Stimulated activated CD4-positive, alpha-beta T cell treated with anti-CD3 and anti-CD28 coated beads, Interleukin-1b, Interleukin-23, amount 100 ng/mL, for 1 hour (primary cell): ENCODE measurements at places on chromosomes 2 and 18.

- DNase-seq, result no peak
These were observed 27.9 kb downstream of the RAB27B start for GRCh38 chr18:54856105-54856646.

- DNase-seq, result no peak
These were observed 50.5 kb downstream of the KCTD1 start for GRCh38 chr18:26497866-26498265.

DNA sequence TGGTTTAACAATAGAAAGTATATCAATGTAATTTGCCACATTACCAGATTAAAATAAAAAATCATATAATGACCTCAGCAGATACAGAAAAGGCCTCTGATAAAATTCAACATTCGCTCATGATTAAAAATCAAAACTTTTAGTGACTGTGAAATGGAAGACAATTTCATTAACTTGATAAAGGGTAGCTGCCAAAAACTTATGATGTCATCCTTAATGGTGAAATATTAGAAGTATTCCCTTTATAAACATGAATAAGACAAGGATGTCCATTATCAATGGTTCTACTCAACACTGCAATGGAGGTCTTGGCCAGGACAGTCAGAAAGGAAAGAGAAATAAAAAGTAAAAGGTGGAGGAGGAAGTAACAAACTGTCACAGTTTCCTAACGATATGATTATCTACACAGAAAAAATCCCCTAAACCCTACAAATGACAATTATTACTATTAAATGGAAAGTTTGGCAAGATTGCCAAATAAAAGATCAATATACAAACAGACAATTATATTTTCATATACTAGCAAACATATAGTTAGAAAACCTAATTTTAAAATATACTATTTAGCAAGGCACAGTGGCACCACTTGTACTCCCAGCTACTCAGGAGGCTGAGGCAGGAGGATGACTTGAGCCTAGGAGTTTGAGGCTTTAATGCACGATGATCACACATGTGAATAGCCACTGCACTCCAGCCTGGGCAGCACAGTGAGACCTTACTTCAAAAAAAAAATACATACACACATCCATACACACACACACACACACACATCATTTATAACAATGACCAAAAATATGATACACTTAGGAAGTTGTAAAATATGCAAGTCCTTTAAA lies 12.8 kb downstream of the METTL8 start:
- DNase-seq, result no peak

DNA sequence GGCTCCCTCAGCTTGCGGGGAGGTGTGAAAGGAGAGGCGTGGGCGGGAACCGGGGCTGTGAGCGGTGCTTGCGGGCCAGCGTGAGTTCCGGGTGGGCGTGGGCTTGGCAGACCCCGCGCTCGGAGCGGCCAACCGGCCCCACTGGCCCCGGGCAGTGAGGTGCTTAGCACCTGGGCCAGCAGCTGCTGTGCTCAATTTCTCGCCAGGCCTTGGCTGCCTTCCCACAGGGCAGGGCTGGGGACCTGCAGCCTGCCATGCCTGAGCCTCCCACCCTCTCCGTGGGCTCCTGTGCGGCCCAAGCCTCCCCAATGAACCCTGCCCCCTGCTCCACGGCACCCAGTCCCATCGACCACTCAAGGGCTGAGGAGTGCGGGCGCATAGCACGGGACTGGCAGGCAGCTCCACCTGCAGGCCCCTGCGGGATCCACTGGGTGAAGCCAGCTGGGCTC lies 48.2 kb downstream of the RNF138 start:
- no peak for DNase-seq

- no peak for DNase-seq
These were observed 10.5 kb downstream of the PCARE start for GRCh38 chr2:29063646-29064345.

- no peak for DNase-seq
These were observed 2.6 kb downstream of the SEC11C start for GRCh38 chr18:59142274-59142673.

DNA sequence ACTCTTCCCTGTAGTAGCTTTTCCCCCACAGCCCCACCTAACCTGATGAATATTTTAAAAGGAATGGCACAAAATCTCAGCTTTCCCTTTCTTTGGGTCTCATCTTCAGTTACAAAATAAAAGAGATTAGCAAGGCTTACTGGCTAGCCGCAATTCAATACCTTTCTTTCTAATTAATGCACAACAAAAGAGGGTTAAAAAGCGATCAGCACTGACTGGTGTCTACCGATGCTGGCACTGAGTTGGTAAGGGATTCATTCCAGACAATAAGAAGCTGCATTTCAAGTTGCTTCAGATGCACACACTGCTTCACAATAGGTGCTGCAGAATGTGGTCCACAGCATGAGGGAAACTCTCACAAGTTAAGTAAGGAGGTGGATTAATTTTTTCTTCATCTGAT lies 41.9 kb downstream of the HDHD2 start:
- DNase-seq, result no peak

- no peak for DNase-seq
These were observed 130.3 kb upstream of the SATB2 start for GRCh38 chr2:199588054-199588453.

DNA sequence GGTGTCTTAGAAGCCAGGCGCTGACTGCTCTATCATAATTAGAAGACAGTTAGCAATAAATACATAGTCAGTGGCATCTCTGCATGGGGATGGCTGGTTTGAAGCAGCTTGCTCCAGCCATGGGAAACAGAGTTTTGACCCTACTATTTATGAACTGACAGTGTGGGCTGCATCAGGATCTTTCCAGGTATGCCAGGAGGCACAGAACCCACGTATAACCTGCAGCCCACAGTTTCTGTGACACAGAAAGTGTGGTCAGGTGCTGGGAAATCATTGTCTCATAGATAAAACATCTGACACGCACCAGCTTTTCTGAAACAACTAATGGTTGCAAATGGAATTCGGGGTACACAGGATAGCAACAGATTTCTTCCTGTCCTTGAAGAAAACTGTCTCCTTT lies 34.7 kb downstream of the INPP4A start:
- DNase-seq, result no peak

DNA sequence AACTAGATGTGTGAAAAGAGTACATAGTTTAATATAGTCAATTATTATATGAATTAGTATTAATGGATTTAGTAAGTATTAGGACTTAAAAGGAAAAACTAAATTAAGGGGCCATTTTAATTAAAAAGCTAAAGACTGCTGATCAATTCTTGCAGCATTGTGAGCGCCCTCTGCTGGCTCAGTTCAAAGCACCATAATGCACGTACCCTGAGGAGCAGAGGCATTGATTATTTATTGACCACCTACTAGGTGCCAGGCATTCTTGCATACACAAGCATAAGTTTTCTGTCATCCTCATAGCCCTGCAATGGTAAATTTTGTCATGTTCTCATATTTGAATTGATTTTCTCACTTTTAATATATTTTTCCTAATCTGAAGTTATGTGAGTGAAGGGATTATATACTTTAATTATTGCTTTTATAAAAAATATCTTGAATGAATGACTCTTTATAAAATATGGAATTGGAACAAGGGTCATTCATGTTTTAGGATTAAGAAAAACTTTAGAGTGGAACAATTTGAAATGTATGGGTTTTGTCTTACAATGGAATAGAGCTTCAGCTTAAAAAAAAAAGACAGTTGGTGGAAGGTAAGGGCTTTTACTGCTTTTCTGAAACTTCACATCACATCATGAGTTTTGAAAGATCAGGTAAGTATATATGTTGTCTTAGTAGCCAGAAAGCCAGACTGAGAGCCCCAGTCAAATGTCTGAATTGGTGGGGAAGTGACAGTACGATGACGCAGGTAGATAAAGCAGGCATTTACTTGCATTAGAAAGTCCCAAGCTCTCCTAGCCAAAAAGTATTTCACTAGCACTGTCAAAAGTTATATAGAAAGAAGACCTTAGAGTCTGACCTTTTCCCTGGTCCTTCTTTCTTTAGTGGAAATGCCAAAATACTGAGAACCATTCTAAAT lies 9.7 kb downstream of the ITGA4 start:
- peak; percentile 56 for DNase-seq

GRCh38 chr2:166593403-166593802 lies 99.4 kb upstream of the SCN7A start:
- DNase-seq, result no peak

- DNase-seq, result peak; percentile 39
These were observed 1.2 kb downstream of the ANKMY1 start for GRCh38 chr2:240556553-240557100.

- DNase-seq, result no peak
These were observed 6.8 kb downstream of the COPS9 start for GRCh38 chr2:240129311-240129710.

- no peak for DNase-seq
These were observed 112.0 kb downstream of the VIT start for GRCh38 chr2:36808386-36809068.

- DNase-seq, result no peak
These were observed 395.6 kb upstream of the TRIB2 start for GRCh38 chr2:12320991-12321641.

- DNase-seq, result no peak
These were observed 24.8 kb upstream of the HNRNPA3 start for GRCh38 chr2:177187631-177188312.

- no peak for DNase-seq
These were observed 94.8 kb upstream of the ARL5A start for GRCh38 chr2:151922845-151923666.

- no peak for DNase-seq
These were observed 28.8 kb downstream of the SP140 start for GRCh38 chr2:230254152-230254881.

DNA sequence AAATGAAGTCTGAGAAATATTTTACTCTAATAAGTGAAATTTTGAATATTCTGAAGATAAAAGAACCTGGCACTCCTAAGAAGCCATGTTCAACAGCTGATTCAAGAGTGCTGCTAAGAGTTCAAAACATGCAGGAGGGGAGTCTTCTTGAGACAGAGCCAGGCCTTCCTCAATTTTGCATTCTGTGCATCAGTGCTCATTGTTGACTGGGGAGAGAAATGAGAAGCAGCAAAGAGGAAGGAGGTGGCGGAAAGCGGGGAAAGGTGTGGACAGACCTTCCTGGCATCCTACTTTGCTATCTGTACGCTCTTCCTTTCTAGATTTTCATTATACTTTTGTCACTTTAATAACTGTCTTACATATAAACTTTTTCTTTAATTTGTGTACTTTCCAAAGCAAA lies 29.7 kb upstream of the TXNDC2 start:
- no peak for DNase-seq

DNA sequence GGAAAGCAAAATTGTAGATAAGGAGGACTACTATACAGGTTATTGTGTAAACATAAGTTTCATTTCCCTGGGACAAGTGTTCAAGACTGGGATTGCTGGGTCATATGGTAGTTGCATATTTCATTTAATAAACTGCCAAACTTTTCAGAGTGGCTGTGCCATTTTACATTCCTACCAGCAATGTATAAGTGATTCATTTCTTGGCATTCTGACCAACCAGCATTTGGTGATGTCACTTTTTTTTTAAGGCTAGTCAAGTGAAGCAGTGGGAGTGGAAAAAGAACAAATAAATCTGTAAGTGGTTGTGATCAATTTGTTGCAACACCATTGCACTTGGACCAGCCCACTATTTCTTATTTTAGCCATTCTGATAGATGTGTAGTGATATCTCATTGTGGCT lies 5.2 kb upstream of the CHCHD5 start:
- no peak for DNase-seq

GRCh38 chr18:43830947-43831346 lies 553.7 kb upstream of the SYT4 start:
- DNase-seq, result no peak

DNA sequence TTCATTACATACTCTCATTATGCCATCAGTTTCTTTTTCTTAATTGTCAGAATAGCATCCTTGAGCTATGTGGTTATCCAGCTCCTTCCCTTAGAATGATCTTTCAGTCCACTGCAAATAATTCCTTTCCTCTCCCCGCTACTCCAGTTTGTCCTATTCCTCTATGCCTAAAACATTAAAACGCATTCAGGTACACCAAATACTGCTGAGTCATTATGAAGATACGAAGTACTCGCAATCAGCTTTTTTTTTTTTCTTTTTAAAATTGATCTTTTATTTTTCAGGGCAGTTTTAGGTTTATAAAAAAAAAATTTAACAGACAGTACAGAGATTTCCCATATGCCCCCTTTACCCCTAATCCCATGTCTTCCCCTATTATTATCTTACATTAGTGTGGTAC lies 164.8 kb upstream of the TMEM200C start:
- no peak for DNase-seq

DNA sequence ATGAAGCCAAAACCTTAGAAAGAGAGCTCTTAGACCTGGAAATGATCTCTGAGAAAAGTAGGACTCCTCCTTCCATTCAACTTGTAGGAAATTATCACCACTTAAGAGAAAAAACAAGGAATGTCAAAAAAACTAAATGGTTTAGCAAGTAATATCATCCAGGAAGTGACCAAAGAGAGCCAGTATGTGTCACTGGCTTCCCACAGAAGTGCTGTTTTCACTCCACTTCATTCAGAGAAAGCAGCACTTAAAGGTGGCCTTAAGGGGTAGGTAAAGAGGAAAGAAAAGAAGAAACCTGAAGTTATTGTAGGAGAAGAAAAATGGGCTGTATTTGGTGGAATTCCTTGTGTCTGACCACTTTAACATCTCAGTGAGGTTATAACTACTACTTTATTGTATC lies 414.4 kb upstream of the ETAA1 start:
- DNase-seq, result no peak

DNA sequence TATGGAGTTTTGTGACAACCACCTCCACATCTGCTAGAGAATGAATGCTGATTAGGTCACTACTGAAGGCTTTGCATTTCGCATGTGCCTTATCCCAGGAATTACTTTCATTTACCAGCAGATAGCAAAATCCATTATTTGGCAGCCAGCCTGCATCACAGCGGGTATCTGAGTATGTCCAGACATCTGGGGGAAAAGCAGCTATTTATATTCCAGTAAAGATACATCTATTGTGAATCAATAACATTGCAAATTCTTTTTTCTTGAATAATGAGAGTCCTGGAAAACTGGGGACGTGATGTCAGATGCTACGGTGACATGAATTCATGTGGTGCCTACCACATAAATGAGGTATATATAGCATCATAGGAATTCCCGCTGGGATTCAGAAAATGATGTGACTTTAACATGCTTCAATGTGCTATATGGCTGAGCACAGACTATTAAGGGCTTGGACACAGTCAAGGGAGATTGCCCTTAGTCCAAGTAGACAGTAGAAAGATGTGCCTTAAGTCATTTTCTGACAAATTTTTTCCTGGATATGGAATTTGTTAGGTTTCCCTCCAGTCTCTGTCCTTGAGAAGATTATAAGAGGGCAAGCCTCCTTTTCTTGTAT lies 84.2 kb upstream of the CD302 start:
- no peak for DNase-seq
